ENCODE measurements at places on chromosomes 6 and 20. TPM values are rescaled to one million over a fixed set of nuclear protein-coding genes. Genes with fewer than 3 reads are reported as not detected.

Gene WFDC2
- polyA plus RNA-seq = not detected

Gene MLN
- polyA plus RNA-seq = not detected

Gene BNIP5
- polyA plus RNA-seq = not detected

Gene RBPJL
- polyA plus RNA-seq = not detected

Gene ADRM1
- 179 TPM for polyA plus RNA-seq

Gene B3GAT2
- polyA plus RNA-seq = not detected

Gene SPAG4
- 12.3 TPM for polyA plus RNA-seq

Gene HLA-DOB
- polyA plus RNA-seq = 0.10 TPM

Gene CST2
- polyA plus RNA-seq = not detected

Gene THEMIS
- not detected for polyA plus RNA-seq

Gene RIPPLY2
- polyA plus RNA-seq = 0.25 TPM

Gene SRC
- polyA plus RNA-seq = 22.8 TPM

Gene BACH2
- 1.1 TPM for polyA plus RNA-seq

Gene PLCB1
- polyA plus RNA-seq = 10.2 TPM

Gene TREM1
- polyA plus RNA-seq = not detected
